ENCODE measurements at places on chromosomes 4 and X.
A peak's percentile ranks its signal among the peaks of the same experiment; 100 is the strongest.

DNA sequence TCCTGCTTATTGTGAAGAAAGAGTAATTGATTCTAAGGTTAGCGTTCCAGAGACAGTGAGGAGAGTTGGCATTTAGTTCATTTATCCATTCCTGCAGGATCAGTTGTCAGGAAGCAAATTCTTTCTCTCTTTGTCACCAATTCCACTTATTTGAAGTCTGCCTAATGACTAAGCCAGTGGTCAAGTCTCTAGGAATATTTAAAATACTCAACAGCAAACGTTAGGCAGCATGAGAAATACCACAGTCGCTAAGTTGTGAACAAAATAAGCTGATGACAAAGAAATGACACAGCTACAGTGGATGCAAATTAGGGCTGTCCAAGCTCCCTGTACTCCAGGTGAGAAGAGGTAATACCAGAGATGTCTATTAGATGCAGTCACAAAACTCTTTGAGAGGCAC is 6.6 kb upstream of the MAGEB17 start:
- no peak for DNase-seq

DNA sequence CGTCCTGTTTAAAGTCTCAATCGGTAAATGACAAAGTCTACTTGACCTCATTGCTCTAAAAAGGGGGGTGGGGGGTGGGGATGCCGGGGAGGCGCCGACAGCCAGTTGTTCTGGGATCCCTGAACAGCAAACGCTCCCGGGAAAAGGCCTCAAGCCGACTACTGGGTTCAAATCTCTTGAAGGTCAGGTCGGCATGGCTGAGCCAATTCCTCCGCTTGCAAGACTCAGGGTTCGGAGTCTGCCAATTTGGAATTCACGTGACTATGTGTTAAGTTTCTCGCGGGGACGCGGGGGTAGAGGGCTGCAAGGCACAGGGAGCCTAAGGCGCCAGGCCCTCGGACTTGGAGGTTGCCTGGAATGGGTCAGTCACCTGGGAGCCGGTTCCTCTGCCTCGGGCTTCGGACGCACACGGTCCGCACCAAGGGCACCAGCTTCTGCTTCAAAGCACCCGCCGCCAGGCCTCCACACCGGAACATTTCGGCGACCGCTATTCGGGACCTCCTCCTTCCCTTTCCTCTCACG is 399 bp downstream of the AIFM1 start:
- DNase-seq: no peak

- no peak for DNase-seq
Observed at GRCh38 chrX:13859724-13860123, 42.8 kb upstream of the GPM6B start.

DNA sequence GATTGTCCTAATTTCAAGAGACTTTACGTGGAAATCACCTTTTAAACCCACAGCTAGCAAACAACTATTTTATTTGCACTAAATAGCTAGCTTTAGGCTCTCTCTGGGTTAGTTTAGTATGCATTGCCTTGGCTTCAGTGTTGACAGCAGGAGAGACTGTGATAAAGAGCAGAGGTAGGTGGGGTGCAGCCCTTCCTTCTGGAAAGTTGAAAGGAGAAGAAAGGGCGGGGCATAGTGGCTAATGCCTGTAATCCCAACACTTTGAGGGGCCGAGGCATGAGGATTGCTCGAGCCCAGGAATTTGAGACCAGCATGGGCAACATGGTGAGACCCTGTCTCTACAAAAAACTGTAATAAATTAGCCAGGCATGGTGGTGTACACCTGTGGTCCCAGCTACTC is 29.0 kb upstream of the TMEM154 start:
- DNase-seq: no peak

- DNase-seq: peak; percentile 7
Observed at GRCh38 chrX:74383611-74384010, 37.7 kb upstream of the SLC16A2 start.

- DNase-seq: no peak
Observed at GRCh38 chr4:87012265-87012953, 77.6 kb downstream of the AFF1 start.

GRCh38 chrX:135112096-135112729 is 8.1 kb downstream of the ETDB start:
- no peak for DNase-seq

DNA sequence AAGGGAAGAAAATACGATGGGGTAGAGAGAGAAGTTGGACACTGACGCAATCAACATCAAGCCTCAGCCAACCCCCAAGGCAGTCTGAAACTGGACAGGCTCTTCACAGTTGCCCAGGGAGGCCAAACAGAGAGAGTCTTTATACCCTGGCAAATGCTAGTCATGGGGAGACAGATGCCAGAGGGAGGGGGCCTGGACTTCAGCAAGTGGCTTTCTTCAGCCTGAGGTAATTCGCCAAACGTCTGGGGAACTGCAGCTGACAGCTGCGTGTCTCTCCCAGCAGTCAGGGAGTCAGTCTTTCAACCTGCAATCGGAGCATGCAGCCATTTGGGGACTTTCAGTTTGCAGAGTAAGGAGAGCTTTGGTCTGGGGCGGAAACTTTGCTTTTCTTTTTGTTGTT is 521.6 kb downstream of the TRIML1 start:
- no peak for DNase-seq

DNA sequence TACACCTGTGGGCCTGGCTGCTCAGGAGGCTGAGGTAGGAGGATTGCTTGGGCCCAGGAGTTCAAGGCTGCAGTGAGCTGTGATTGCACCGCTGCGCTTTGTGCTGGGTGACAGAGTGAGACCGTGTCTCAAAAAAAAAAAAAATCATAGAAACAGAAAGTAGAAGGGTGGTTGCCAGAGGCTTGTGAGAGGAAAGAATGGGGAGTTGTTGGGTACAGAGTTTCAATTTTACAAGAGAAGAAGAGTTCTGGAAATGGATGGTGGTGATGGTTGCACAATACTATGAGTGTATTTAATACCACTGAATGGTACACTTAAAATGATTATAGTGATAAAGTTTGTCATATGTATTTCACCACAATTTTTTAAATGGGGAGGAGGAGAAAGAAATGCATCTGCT is 10.2 kb upstream of the GLOD5 start:
- no peak for DNase-seq

DNA sequence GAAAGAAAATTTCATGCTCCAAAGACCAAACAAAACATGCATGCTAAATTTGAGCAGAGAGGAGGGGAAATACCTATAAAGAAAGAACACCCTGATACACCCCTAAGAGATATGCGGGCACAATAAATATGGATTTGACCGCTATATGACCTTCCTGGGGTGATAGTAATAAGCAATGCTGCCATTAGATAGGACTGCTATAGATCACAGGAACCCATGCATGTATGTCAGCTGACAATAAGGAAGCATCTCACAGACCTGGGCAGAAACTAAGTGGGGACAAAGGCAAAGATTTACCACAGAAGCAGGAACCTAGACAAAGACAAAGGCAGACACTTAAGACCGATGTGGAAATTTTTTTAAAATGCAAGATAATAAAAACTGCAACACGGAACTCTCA is 21.3 kb downstream of the ZNF721 start:
- no peak for DNase-seq

DNA sequence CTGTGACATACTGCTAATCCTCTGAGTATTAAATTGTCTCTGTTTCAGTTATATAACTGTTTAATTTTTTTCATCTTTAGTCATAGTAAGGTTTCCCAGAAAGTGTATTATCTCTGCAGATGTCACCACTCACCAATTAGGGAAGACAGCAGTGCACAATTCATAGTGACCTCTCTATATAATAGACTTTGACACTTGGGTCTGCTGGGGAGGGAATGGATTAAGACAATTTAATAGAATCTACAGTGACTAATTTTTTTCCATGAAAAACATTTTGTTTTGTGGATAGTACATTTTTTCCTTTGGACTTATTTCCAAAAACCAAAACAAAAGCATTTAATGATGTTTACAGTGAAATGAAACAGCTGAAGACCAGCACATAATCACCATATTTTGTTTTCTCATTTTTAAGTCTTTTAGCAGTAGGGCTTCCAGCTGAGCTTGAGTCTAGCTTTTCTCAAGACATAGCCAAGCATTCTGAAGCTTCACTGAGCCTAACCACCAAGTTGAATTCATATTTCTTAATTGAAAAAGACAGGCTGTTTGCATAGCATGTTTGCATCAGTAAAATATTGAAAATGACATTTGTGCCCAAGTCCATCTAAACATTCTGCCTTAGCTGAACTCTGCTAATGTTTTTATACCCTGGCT is 69.5 kb downstream of the PCDH19 start:
- no peak for DNase-seq

DNA sequence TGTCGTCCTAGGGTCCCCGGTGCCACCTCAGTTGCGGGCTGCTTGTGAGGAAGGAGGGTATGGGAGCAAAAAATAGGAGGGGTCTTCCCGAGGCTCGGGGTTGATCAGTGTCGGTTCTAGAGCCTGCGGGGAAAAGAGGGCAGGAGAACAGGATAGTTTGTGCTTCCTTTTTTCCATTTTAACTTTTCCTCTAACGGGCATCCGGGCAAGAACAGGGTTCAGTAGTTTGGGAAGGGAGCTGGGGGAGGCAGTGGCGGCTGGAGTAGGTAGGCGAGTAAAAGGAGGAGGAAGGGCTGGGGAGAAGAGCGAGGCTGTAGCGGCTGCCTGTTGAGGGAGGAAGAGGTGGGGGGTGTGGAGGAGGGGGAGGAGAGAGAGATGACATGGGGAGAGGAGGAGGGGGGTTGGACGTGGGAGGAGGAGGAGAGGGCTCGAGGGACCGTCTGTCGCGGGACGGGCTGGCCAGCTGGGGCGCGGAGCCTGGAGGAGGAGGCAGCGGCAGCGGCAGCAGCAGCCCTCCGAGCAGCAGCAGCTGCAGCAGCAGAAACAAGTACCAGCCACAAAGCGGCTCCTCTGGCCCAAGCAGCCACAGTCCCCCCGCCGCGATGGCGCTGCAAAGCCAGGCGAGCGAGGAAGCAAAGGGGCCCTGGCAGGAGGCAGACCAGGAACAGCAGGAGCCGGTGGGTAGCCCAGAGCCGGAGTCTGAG is at the start of gene SLC16A2:
Gene SLC16A2 (plus strand): TSS at position 458 of the 704 bp plus-strand sequence. CDS start 145 bp downstream, at position 603.
- peak; percentile 45 for DNase-seq

DNA sequence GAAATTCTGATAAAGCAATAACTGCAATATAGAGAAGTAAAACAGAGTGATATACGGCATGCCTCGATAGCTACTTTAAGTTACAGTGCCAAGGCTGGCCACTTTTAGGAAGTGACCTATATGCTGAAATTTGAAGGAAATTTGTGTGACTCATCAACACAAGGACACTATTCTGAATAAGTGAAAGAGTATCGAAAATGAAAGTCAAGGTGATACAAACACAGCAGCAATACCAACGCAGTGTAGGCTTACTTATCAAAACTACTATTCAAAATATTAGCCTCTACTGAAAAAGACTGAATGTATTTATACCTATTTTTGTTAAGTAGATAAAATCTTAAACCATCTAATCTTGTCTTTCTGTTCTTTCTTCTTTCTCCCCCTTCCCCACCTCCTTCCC is 459.9 kb upstream of the GNPDA2 start:
- no peak for DNase-seq

DNA sequence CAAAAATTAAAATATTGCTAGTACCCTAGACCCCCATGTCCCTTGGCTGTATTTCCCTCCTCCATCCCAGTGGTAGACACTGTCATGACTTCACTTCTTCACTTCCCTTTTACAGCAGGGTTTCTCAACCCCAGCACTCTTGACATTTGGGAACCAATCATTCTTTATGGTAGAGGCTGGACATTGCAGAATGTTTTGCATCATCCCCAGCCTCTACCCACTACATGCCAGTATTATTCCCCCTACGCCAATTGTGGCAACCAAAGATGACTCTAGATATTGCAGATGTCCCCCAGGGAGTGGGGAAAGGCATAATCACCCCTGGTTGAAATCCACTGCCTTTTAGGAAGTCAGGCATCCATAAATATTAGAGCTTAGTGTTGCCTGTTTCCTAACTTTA is 138.6 kb downstream of the AMELX start:
- DNase-seq: no peak

GRCh38 chr4:61273233-61273632 is 73.1 kb downstream of the ADGRL3 start:
- no peak for DNase-seq

DNA sequence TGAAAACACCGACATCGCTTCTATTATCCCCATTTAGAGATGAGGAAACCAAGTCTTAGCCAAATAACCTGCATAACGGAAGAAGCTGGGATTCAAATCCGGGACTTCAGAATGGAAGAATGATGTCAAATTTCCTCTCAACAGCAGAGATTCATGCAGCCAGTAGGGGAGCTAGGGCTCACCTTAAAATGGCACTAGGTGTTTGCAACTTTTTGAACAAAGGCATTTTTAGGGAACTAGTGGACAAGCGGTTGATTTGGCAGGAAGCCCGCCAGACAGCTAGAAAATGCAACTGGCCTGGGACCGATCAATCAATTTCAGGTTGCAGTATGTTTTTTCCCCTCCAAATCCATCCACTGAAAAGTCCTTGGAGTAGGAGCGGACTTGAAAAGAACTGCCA is 224.2 kb downstream of the PTTG2 start:
- DNase-seq: no peak

DNA sequence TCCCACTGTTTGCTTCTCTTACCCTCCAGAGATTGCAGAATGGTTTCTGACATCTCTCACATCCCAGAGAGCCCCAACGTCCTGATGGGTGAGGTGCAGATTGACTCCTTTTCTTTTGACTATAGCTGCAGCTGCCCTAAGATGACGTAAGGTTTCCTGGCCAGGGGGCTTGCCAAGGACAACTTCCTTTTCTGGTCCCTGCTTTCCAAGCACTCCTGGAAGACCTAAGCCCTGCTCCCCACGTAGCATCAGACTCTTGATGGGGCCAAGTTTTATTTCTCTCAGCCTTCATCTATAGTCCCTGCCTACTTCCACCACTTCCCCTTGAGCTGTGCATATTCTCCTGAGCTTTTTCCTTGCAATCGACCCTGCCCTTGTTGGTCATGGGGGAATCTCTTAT is 497.7 kb downstream of the IDS start:
- DNase-seq: no peak

GRCh38 chr4:175090116-175090515 is 172.0 kb downstream of the ADAM29 start:
- DNase-seq: no peak

DNA sequence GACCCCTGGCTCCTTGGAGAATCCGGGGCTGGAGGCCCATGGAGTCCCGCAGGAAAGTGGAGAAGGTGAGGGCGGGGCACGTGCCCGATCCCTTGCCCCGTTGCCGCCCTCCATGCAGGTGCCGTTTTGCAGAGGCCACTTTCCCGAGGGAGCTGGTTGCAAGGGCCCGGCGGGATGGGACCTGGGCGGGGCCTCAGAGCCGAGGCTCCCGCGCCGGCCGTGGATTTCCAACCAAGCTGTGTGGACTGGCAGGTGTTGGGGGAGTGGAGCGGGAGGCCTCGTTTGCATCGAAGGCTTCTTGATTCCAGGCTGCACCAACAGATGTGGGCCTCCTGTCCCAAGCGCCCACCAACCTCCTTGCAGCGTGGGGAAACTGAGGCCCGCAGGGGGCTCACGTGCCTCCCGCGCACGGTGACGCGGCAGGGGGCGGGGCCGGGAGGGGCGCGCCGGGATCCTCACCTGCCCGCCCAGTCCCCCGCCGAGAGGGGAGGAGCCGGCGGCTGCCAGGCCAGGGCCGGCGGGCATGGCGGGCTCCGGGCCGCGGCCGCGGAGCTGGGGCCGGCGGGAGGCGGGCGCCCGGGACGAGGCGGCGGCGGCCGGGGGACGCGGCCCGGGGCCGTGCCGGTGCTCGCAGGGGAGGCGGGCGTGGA is 24.9 kb downstream of the SH3BP2 start:
- peak; percentile 48 for DNase-seq
